ENCODE measurements at places on chromosomes 16 and 17. TPM values are rescaled to one million over a fixed set of nuclear protein-coding genes. Genes with fewer than 3 reads are reported as not detected.
A peak's percentile ranks its signal among the peaks of the same experiment; 100 is the strongest.

DNA sequence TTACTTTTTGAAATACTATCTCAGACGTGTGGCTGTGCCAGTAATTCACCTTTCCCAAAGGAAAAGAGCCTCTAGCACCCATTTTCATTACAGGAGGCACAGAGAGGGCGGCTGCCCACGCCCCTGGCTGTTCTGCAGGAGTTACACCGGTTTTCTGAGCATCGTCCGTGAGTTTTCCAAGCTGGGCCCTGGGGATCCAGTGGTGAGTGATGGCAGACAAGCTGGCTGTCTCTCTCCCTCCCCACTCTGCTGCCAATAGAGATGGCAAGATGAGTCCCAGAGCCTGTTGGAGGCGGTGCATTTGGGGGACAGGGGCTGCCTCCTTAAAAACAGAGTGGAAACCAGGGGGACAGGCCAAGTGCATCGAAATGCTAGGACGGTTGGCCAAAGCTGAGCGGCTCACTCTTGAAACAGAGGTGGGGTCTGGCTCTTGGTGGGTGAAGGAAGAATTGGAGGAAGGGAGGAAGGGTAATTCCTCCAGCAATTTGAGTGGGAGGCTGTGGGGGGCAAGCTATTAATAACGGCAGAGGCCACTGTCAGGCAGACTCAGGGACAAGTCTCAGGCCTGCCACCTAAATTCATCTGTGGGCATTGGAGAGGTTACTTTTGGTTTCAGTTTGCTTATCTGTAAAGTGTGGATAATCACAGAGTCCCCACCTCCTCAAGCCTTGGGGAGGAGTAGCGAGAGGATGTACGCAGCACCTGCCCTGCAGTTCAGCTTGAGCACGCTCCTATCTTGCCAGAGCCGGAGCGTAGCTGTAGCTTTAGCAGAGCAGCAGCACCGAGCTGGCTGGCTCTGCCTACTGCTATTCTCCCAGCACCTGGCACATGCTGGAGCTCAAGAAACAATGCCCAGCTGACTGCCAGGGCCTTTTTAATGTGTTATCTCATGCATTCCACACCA lies 7.5 kb upstream of the NOS2 start:
- no peak overlapping the region for H3K4me3 ChIP-seq
- H3K36me3 ChIP-seq, result no peaks in the 10 kb centered on the region
- no peaks in the 10 kb centered on the region for H3K27me3 ChIP-seq
- H3K4me1 ChIP-seq, result peaks cover 63% of the 10 kb centered on the region
- H3K27ac ChIP-seq, result peak overlapping the region; percentile 65

GRCh38 chr17:8556074-8556473 lies 74.5 kb downstream of the MYH10 start:
- H3K27me3 ChIP-seq, result no peaks in the 10 kb centered on the region
- no peaks in the 10 kb centered on the region for H3K4me1 ChIP-seq
- H3K27ac ChIP-seq, result no peak overlapping the region
- no peak overlapping the region for H3K4me3 ChIP-seq

GRCh38 chr17:64161380-64162176 lies 31.6 kb upstream of the ERN1 start:
- H3K36me3 ChIP-seq, result peaks cover 34% of the 10 kb centered on the region
- no peaks in the 10 kb centered on the region for H3K27me3 ChIP-seq
- H3K4me1 ChIP-seq, result peaks cover 12% of the 10 kb centered on the region
- no peak for DNase-seq
- H3K4me3 ChIP-seq, result no peak overlapping the region
- H3K27ac ChIP-seq, result no peak overlapping the region

GRCh38 chr17:7476951-7477350 lies 2.5 kb downstream of the ZBTB4 start:
- peaks cover 51% of the 10 kb centered on the region for H3K4me1 ChIP-seq
- H3K36me3 ChIP-seq, result peaks cover 8% of the 10 kb centered on the region
- H3K27ac ChIP-seq, result peak overlapping the region; percentile 97
- H3K27me3 ChIP-seq, result no peaks in the 10 kb centered on the region

The GPR139 gene
- 0.07 TPM for polyA plus RNA-seq

DNA sequence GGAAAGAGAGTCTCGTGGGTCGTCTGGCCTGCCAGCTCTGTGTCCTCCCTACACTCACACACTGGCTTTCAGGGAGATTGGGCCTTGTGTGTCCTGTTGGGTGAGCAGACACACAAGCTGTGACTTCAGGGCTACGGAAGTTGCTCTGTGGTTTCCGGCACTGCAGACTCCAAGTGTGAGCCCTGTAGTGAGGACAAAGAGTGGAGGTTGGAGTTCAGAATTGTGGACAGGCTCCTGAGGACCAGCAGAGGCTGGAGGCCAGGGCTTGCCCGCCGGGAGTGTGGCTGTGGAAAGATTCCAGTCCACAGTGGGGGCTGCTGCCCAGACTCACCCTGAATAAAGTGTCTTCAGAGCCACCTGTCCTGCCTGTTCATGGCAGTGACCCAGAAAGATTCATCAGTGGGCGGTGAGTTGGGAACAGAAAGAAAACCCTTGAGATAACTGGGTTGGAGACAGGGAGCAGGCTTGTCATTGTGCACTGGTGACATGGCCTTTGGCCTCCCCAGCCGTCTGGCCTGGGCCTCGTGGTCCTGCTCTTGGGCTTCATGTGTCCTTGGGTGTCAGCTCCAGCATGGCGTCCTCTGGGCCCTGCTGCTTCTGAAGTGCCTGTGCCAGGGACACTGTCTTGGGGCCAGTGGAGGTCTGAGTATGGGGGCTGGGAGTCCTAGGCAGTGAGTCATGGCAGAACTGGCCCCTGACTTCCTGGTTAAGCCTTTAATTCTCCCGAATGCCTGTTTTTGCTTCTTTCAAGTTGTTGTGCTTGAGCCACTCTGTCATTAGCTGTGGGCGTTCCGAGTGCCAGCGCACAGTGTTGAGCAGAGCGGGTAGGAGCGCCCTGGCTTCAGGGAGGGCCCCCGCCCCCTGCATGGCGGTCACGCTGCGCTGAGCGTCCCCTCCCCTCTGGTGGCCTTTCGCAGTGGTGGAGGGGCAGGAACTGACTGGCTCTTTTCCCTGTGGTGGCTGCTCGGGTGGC lies 19.9 kb upstream of the ZNF750 start:
- DNase-seq, result no peak
- H3K4me1 ChIP-seq, result no peaks in the 10 kb centered on the region
- no peak overlapping the region for H3K4me3 ChIP-seq
- no peaks in the 10 kb centered on the region for H3K27me3 ChIP-seq
- no peak overlapping the region for H3K27ac ChIP-seq

GRCh38 chr17:55883149-55883548 lies 132.3 kb downstream of the PCTP start:
- no peaks in the 10 kb centered on the region for H3K36me3 ChIP-seq
- no peak overlapping the region for H3K27ac ChIP-seq
- no peaks in the 10 kb centered on the region for H3K4me1 ChIP-seq
- no peak for DNase-seq

GRCh38 chr16:56946767-56947603 lies 14.8 kb upstream of the CETP start:
- no peak overlapping the region for H3K4me3 ChIP-seq
- no peak for DNase-seq

The SLC13A2 gene
- 10.7 TPM for polyA plus RNA-seq

GRCh38 chr16:63653044-63653839 lies 1468.6 kb downstream of the CDH11 start:
- H3K27me3 ChIP-seq, result no peaks in the 10 kb centered on the region
- no peak overlapping the region for H3K4me3 ChIP-seq
- no peak for DNase-seq
- no peak overlapping the region for H3K27ac ChIP-seq
- H3K36me3 ChIP-seq, result no peaks in the 10 kb centered on the region

DNA sequence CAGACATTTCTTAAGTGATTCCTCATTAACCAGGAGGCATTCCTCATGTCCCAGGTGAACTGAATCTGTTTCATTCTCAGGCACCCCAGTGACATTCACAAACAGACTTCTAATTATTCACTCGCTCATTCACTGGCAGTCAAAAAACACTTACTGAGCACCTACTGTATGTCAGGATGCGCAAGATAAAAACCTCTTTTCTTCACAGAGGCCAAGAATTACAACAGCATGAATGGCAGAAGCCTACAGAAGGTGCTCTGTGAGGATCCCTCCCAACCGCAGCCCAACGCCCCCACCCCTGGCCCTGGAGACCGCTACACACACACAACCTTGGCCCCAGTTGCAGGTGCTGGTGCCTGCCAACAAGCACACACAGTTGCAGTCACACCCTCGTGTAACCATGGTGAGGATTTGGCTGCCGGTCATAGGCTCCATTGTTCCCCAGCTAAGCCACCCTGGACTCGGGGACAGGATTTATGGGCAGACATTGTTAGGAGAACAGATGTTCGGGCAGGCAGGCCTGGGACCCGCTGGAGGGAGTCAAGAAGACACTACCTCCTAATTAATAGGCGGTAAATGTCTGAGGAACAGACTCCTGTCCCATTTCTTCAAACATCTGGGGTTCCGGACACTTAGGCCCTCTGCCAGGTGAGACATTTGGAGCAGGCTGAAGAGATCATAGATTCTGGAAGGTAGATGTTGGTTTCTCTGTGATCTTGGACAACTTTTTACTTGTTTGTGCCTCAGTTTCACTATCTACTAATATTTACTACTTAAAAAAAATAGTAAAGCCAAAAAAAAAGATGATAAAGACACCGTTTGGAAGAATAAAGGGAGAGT lies 43.2 kb downstream of the CUEDC1 start:
- no peaks in the 10 kb centered on the region for H3K36me3 ChIP-seq
- peaks cover 8% of the 10 kb centered on the region for H3K4me1 ChIP-seq
- DNase-seq, result peak; percentile 76
- H3K27me3 ChIP-seq, result no peaks in the 10 kb centered on the region

- no peak overlapping the region for H3K4me3 ChIP-seq
- no peak for DNase-seq
- no peaks in the 10 kb centered on the region for H3K36me3 ChIP-seq
- H3K4me1 ChIP-seq, result no peaks in the 10 kb centered on the region
These were observed 271.7 kb upstream of the TBX2 start for GRCh38 chr17:61127960-61128359.

DNA sequence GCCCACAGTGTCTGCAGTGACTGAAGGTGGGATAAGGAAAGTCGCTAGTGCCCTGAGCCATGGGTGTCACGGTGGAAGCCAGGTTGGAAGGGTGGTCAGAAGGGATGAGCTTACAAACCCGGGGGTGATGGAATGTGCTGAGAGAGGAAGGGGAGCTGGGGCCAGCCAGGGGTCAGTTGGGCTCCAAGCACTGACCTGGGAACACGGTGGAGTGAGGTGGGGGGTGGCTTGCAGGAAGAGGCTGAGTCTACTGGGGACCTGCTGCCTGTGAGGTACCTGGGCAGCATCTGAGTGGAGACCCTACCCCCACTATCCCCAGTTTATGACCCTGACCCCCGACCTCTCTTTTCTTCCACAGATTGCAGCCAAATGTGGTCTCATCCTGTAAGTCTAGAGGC lies 3.1 kb downstream of the TMEM92 start:
- no peak overlapping the region for H3K27ac ChIP-seq
- H3K27me3 ChIP-seq, result no peaks in the 10 kb centered on the region
- peak overlapping the region; percentile 8 for H3K4me3 ChIP-seq

GRCh38 chr17:48579471-48579759 lies 1.3 kb upstream of the HOXB4 start:
- H3K36me3 ChIP-seq, result peaks cover 6% of the 10 kb centered on the region
- peak overlapping the region; percentile 42 for H3K4me3 ChIP-seq
- H3K27me3 ChIP-seq, result peaks cover 96% of the 10 kb centered on the region
- peaks cover 18% of the 10 kb centered on the region for H3K4me1 ChIP-seq

Measured in large intestine (tissue), 12 donors.